ENCODE measurements at places on chromosomes 7 and 10. TPM values are rescaled to one million over a fixed set of nuclear protein-coding genes. Genes with fewer than 3 reads are reported as not detected.

Gene HYAL4
- not detected for total RNA-seq

Gene NKX2-3
- total RNA-seq = not detected

Gene CTAGE6
- not detected for total RNA-seq

Gene MALRD1
- total RNA-seq = not detected

Gene GJD4
- not detected for total RNA-seq

Gene DOCK4
- total RNA-seq = 0.37 TPM

Gene AP4M1
- total RNA-seq = 12.3 TPM

Gene TAS2R16
- not detected for total RNA-seq

Gene LBX1
- total RNA-seq = not detected
